ENCODE measurements at places on chromosomes 7 and 10.

DNA sequence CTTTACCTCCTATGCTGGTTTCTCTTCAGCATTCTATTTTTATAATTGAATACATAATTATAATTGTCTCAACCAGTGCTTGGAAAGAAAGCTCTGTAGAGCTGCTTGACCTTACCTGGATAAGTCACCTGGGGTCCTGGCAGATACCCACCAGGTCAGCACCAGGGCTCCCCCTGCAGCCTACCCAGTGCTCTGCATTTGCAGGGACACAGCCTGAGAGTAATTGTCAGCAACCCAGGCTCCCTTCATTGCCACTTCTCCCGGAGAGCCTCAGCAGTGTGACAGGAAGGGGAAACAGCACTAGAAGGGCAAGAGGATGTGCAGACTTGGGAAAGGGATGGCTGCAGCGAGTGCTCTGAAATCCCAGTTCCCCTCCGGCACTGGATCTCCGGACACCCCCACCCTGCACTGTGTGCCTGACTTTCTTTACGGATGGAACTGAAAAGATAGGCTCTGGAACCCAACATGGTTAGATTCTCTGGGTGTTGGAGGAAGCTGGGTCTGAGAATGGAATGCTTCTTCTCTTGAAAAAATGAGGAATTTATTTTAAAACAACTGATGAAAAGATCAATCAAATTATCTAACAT, 11.4 kb upstream of the PAX4 start:
- DNase-seq, result no peak

GRCh38 chr10:64762861-64763260, 1241.7 kb downstream of the REEP3 start:
- DNase-seq, result no peak

DNA sequence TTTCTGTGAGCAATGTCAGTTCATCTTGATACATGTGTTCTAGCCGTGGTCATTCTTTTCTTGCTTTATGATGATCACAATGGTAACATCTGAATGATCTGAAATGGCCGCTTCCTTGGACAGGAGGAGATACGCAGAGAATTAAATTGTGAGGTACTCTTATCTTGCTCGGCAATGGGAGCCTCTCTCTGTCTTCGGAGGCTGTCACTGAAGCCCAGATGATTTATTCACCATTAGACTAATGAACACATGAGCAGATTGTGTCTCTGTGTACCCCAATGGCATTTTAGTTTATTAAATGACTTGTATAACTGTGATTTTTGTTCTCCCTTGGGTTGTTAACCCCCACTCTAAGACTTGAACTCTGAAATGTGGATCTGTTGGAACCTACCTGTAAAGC, 38.6 kb downstream of the RBM33 start:
- DNase-seq, result no peak

DNA sequence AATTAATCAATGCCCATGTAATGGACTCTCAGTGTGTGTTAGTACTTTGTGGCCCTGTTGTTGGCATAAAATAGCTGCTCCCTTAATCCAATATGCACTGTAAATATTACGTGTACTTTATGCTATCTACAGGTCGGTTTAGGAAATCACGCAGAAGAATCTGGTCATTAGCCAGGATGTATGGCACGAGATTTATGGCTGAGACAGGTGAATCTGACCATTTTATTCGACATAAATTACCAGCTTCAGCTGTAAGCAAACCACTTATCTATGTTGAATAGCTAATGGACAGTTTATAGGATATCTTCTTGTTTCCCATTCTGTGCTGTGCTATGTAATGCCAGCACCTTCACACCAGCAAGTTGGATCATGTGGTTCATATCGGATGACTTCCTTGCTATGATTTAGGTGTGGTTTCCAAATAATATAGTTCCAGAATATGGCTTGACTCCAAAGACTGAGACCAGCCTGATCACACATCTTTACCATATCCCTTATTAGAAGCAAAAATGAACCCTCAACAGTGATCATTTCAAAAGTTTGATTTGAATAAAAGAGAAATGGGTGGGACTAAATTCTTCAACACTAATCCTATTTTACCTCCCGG, 301.4 kb downstream of the AHR start:
- DNase-seq, result no peak

GRCh38 chr10:31399171-31399570, 80.2 kb downstream of the ZEB1 start:
- DNase-seq, result no peak

DNA sequence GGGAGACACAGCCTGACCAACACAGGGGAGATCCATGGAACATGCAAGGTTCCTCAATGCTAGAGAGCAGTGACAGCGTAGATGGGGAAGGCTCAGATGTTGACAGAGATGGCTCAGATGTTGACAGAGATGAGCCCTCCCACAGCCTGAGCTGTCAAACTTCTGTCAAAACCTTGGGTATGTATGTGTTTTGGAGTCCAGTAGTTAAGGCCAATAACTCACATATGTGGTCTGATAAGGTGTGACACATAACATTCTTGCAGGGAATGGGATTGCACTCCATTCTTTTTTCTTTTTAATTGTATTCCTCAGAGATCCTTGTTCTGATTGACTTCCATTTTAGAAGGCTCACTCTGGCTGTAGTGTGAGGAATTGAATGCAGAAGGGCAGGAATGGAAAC, 136.3 kb downstream of the C1GALT1 start:
- DNase-seq, result no peak

DNA sequence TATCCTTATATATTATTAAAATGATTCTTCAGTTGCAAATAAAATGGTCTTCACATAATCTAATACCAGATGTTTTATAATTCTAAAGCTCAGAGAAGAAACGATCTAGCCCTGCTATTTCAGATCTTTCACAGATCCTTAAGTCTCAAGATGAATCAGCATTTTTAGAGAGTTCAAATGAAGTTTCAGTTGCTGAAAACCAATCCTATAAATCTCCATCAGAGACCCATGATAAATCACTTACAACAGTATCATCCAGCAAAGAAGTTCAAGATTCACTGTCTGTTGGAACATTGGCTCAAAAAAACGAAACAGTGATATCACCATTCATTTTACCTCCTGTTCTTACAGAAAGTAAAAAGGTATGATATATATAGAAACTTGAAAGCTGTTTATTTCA, 137.0 kb downstream of the CCDC7 start:
- DNase-seq, result no peak

DNA sequence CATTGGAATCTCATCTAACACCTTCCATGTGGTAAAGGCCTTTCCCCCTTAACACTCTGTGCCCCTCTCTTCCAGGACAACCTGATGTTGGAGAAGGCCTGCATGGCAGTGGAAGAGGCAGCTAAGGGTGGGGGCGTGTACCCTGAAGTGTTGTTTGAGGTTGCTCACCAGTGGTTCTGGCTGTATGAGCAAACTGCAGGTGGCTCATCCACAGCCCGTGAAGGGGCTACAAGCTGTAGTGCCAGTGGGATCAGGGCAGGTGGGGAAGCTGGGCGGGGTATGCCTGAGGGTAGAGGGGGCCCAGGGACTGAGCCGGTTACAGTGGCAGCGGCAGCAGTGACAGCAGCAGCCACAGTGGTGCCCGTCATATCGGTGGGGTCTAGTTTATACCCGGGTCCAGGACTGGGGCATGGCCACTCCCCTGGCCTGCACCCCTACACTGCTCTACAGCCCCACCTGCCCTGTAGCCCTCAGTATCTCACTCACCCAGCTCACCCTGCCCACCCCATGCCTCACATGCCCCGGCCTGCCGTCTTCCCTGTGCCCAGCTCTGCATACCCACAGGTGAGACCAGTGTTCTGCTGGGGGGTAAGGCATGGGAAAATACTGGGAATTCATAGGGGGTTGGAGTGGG, 12.4 kb downstream of the NDST2 start:
- no peak for DNase-seq

DNA sequence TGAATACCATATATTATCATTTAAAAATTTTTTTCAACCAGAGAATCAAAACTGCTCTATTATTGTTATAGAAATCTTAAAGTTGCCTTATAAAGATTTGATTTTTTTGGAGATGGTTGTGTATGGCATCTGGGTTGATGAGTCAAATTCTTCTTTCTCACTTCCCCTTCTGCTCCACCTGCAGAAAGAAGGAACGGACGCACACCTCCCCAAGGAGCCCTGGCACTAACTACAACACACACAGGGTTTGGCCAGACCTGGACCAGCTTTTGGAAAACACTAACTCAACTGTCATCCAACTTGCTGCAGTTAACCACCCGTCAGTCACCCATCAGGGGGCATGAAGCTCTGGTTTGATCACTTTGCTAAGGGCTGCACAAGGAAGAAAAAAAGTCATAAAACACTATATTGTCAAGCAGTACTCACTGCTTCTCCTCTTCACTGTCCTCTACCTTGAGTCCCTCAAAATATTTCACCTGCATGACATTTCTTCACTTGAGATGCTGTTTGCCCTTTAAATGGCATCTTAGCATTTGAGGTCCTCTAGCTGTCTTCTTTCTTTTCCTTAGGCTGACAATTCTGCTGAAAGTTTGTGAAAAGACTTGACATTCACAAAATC, 266.7 kb upstream of the PHF14 start:
- no peak for DNase-seq
